ENCODE measurements at places on chromosomes 12 and 14.

DNA sequence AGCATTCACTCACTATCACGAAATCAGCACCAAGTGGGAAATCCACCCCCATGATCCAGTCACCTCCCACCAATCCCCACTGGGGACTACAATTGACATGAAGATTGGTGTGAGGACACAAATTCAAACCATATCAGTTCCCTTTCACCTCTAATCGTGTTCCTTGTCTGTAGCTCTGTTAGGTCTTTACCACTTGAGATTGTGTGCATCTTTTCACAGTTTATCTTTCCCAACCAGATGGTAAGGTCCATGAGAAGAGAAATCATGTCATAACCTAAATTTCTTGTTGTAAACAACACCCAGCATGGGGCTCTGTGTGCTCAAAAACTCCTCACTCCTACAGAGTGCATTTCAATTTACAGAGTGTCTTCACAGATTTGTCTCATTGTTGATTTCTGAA lies 27.1 kb upstream of the PCED1B start:
- DNase-seq = no peak

GRCh38 chr12:29552994-29553748 lies 55.7 kb upstream of the OVCH1 start:
- DNase-seq = no peak

- DNase-seq = no peak
These were observed 237.4 kb upstream of the PWP1 start for GRCh38 chr12:107448198-107448597.

DNA sequence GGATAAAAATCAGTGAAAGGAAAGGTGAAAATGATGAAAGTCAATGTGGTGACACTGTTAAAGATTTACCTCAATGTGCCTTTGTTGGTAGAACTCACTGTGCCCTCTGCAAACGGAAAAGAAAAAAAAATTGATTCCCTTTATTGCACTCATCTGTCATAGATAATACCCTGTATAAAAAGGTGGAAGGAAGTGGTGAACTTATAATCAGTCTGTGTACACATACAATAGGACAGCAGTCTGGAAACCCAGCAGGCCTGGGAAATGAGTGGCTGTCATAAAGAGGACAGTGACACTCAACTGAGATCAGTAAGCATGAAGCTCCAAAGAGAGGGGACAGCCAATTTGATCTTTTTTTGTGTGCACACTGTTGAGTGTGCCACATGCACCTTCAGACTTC lies 364.7 kb downstream of the NOVA1 start:
- DNase-seq = no peak

DNA sequence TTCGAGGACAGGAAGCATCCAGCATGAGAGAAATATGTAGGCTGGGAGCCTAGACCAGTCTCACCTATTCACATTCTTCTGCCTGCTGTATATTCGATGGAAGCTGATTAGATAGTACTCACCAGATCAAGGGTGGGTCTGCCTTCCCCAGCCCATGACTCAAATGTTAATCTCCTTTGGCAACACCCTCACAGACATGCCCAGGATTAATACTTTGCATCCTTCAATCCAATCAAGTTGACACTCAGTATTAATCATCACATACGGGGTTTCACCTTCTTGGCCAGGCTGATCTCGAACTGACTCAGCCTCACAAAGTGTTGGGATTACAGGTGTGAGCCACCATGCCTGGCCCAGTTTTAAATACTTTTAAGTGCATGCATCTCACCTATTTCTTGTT lies 30.5 kb upstream of the SLC10A1 start:
- no peak for DNase-seq
